ENCODE measurements at places on chromosomes 16 and 17.

DNA sequence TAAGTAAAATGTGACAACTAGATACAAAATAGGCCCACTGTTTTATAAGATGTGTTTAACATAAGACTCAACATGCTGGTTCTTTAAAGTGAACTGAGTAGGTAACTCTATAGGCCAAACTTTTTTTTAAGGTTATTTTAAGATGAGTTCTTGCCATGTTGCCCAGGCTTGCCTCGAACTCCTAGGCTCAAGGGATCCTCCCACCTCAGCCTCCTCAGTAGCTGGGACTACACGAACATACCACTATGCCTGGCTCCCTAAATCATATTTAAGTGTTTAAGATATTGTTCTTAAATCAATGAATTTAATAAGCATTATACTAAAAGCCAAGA lies 69.9 kb downstream of the USP32 start:
- DNase-seq = no peak

GRCh38 chr17:58007781-58008706 lies 998 bp upstream of the SRSF1 start:
- DNase-seq = no peak

DNA sequence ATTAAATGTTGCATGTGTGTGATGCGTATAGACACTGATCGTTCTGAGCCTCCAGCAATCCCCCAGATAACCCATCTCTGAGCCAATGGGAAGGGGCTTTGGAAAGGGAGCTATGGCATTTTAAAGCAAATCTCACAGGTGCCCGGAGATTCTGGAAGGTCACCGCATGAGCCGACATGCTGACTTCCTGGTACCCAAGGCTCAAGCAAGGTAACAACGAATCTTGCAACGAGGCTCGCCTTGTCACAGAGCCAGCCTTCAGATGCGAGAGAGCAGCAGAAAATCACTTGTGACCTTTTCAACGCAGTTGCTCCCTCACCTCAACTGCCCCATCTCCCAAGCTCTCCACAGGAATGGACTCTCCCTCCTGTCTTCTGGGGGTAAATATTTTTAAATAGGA lies 154.8 kb upstream of the CDH5 start:
- no peak for DNase-seq

- peak; percentile 91 for DNase-seq
Observed at GRCh38 chr17:40358323-40359038, 6.1 kb downstream of the GJD3 start.
